Urinary bladder (tissue), 4 donors: ENCODE measurements at places on chromosomes 11 and 22. TPM values are rescaled to one million over a fixed set of nuclear protein-coding genes. Genes with fewer than 3 reads are reported as not detected.

Gene TRAF6
- total RNA-seq = 14.8 TPM

Gene SSTR3
- not detected for total RNA-seq

Gene DRD4
- total RNA-seq = not detected

Gene KCNQ1OT1
- 24.7 TPM for total RNA-seq

Gene TMEM134
- total RNA-seq = 20.4 TPM

Gene KCNE3
- total RNA-seq = 6.8 TPM

Gene C11orf42
- total RNA-seq = not detected

Gene GGTLC3
- total RNA-seq = not detected

Gene PDE3B
- 40.6 TPM for total RNA-seq

Gene CTNND1
- 176 TPM for total RNA-seq
